Effector memory CD8-positive, alpha-beta T cell (primary cell): ENCODE measurements at places on chromosomes 2 and 18.
A peak's percentile ranks its signal among the peaks of the same experiment; 100 is the strongest.

GRCh38 chr2:54085069-54085468, 30.3 kb upstream of the ACYP2 start:
- no peaks in the 10 kb centered on the region for H3K36me3 ChIP-seq
- H3K27me3 ChIP-seq = no peaks in the 10 kb centered on the region
- peaks cover 4% of the 10 kb centered on the region for H3K4me1 ChIP-seq
- H3K4me3 ChIP-seq = no peak overlapping the region
- DNase-seq = no peak

GRCh38 chr2:210429403-210430137, 47.0 kb downstream of the LANCL1 start:
- no peaks in the 10 kb centered on the region for H3K27me3 ChIP-seq
- peaks cover 39% of the 10 kb centered on the region for H3K36me3 ChIP-seq
- no peak overlapping the region for H3K4me3 ChIP-seq
- no peak for DNase-seq
- no peaks in the 10 kb centered on the region for H3K4me1 ChIP-seq

DNA sequence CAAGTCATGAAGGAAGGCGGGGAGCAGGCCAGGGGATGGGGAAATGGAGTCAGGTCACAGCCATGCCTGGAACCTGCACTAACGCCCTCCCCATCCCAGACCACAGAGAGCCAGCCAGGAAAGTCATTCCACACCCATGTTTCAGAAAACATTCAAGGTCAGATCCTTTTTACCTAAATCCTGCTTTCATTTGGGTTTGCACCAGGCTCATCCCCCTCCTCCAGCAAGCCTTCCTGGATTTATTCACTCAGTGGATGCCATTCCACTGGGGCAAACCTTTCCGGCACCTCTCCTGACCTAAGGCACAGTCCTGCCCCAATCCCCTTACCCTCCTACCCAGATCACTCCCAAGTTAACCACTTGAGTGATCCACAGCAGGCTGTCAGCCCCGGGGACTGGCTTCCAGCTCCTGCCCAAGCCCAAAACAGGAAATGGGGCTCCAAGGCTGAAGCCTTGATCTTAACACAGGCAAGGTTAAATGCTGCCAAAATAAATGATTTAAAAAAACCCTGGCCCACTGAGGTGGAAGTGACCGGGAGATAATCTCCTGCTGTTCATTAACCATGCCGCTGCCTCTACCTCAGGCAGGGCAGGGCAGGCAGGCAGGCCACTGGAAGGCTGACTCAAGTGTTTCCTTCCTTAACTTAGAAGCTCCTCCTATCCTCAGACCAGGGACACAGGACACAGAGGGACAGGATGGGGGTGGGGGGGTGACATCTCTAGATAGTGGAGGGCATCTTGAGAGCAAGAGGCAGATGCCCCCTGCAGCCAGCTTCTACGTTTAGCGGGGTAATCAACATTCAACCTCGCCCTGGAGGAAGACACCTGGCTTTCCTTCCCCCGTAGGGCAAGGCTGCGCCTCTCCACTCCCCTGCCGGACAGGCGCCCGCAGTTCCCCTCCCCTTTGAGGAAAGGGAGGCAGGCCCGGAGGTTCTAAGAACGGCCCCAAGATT, 1.4 kb downstream of the RAB11FIP5 start:
- H3K27me3 ChIP-seq = no peaks in the 10 kb centered on the region
- no peak for DNase-seq
- H3K27ac ChIP-seq = peak overlapping the region; percentile 22
- H3K4me3 ChIP-seq = peak overlapping the region; percentile 85
- peaks cover 38% of the 10 kb centered on the region for H3K4me1 ChIP-seq
- H3K36me3 ChIP-seq = peaks cover 16% of the 10 kb centered on the region

DNA sequence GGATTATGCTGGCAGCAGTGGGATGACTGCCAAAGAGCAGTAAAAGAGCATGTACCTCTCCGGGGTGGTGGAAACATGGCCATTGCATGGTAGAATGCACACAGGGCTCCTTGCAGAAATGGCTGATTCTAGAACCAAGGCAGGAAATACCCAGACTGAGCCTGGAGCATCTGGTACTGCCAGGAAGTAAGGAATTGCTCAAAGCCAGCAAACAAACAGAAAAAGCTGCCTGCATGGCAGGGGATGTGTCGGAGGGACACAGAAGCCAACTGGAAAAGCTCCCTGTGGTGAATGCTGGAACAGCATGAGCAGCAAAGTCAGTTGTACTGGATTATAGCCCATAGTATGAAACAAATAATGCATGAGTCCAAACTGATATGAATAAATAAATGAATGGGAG, 78.0 kb upstream of the NFATC1 start:
- no peaks in the 10 kb centered on the region for H3K27me3 ChIP-seq
- peaks cover 24% of the 10 kb centered on the region for H3K4me1 ChIP-seq
- peak overlapping the region; percentile 91 for H3K27ac ChIP-seq
- H3K4me3 ChIP-seq = peak overlapping the region; percentile 67
- no peak for DNase-seq

GRCh38 chr2:53562407-53562806, 205.2 kb upstream of the CHAC2 start:
- H3K27me3 ChIP-seq = peaks cover 8% of the 10 kb centered on the region
- no peaks in the 10 kb centered on the region for H3K4me1 ChIP-seq
- DNase-seq = no peak
- H3K4me3 ChIP-seq = no peak overlapping the region
- no peaks in the 10 kb centered on the region for H3K36me3 ChIP-seq

GRCh38 chr18:79577451-79578395, 101.9 kb upstream of the CTDP1 start:
- no peak overlapping the region for H3K4me3 ChIP-seq
- peaks cover 3% of the 10 kb centered on the region for H3K36me3 ChIP-seq
- H3K4me1 ChIP-seq = no peaks in the 10 kb centered on the region
- H3K27ac ChIP-seq = no peak overlapping the region
- H3K27me3 ChIP-seq = no peaks in the 10 kb centered on the region
- DNase-seq = no peak

- H3K27ac ChIP-seq = no peak overlapping the region
- peaks cover 3% of the 10 kb centered on the region for H3K27me3 ChIP-seq
- no peak for DNase-seq
These were observed 175.0 kb downstream of the FMNL2 start for GRCh38 chr2:152509772-152510491.

DNA sequence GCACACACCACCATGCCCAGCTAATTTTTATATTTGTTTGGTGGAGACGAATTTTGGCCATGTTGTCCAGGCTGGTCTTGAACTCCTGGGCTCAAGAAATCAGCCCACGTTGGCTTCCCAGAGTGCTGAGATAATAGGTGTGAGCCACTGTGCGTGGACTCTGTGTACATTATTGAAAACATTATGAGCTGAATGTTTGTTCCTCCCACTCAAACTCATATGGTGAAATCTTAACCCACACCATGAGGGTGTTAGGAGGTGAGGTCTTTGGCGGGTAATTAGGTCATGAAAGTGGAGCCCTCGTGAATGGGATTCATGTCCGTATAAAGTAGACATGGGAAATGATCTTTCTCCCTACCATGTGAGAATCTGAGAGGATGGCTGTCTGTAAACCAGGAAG, 83.6 kb downstream of the SPTBN1 start:
- DNase-seq = no peak
- H3K4me1 ChIP-seq = no peaks in the 10 kb centered on the region
- H3K27ac ChIP-seq = no peak overlapping the region
- no peak overlapping the region for H3K4me3 ChIP-seq
- H3K27me3 ChIP-seq = no peaks in the 10 kb centered on the region

- H3K27me3 ChIP-seq = peaks cover 78% of the 10 kb centered on the region
- H3K4me1 ChIP-seq = peaks cover 12% of the 10 kb centered on the region
- no peak for DNase-seq
- peak overlapping the region; percentile 21 for H3K4me3 ChIP-seq
- H3K27ac ChIP-seq = no peak overlapping the region
- H3K36me3 ChIP-seq = no peaks in the 10 kb centered on the region
These were observed 9.6 kb downstream of the RAX start for GRCh38 chr18:59263661-59264060.

DNA sequence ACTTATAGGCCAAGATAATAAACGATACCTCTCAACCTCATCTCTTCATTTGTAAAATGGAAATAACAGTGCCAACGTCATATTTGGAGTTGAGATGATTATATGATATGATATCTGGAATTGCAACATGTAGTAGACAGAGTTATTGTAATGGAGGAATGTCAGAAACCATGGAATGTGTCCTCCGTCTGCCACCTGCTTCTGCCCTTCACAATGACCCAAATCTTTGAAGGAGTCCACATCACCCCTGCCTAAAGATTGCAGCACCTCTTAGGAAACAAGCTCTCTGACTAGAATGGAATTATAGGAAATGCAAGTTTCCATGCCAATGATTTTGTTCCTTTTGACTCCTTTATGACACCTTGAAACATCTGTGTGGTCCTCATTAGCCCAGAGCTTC, 14.9 kb downstream of the NR4A2 start:
- peaks cover 21% of the 10 kb centered on the region for H3K36me3 ChIP-seq
- no peak overlapping the region for H3K4me3 ChIP-seq
- H3K27ac ChIP-seq = no peak overlapping the region
- DNase-seq = no peak

DNA sequence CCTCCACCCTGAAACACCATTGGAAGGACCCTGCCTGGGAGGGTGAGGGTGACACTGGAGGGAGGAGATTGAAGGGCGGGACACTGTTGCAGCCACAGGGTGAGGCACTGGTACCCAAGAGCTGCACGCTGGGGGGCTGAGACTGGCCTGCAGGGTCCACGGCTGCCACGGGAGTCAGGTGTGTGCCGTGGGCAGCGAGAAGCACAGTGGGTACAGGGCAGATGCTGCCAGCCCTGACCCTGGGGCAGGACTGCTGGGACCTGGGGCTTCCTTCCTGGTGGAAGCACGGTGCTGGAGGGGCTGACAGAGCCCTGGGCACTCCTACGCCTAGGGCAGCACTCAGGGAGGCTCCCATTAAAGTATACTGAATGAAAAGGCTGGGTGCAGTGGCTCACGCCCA, 16.6 kb downstream of the CYS1 start:
- peaks cover 20% of the 10 kb centered on the region for H3K27me3 ChIP-seq
- H3K4me1 ChIP-seq = peaks cover 7% of the 10 kb centered on the region
- H3K4me3 ChIP-seq = no peak overlapping the region
- DNase-seq = no peak
- no peak overlapping the region for H3K27ac ChIP-seq

GRCh38 chr2:1301056-1301455, 112.2 kb upstream of the TPO start:
- no peaks in the 10 kb centered on the region for H3K36me3 ChIP-seq
- H3K27ac ChIP-seq = no peak overlapping the region
- H3K4me1 ChIP-seq = no peaks in the 10 kb centered on the region
- peaks cover under 1% of the 10 kb centered on the region for H3K27me3 ChIP-seq
- H3K4me3 ChIP-seq = no peak overlapping the region

DNA sequence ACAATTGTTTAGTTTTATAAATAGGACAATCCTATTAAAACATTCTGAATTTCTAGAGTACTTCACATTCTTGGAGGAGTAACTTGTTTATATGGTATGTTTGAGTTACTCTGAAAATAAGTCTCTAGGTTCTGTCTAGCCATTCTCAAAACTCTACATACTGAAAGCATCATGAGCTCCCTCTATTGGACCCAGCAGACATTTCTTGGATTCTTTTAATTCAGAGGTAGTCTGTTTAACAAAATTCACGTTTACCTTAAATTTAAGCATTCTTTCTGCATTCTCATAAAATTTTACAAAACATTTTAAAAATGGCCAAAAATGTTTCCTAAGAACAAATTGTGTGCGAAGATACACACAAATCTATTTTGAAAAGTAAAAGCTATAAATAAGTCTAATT, 15.3 kb downstream of the SP9 start:
- H3K27ac ChIP-seq = no peak overlapping the region
- no peak for DNase-seq
- peaks cover 4% of the 10 kb centered on the region for H3K27me3 ChIP-seq

DNA sequence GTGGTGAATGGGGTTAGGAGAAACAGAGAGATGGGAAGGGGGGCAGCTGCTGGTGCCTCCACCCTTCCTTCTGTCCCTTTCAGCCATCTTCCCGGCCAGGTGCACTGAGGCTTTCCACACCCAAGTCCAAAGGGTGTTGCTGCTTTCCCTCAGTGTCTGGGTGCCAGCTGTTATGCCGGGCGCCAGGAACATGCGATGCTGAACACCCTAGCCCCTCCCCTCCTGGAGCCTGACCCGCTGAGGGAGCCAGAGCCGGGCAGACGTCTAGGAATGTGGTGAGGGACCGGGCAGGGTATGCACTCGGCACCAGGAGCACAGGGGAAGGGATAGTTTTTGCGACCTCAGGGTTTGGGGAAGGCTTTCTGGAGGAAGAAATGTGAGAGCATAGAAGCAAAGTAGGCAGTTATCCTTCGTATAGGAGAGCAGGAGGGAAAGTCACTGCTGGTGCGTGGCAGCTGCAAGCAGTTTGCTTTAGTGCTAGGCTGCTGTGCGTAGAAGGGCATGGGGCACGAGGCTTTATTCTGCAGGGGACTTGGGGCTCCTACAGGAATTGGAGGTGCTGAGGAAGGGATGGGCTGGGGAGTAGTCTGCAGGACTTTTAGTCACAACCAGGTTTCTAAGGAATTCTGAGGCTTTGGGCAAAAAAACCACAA, 147.7 kb downstream of the TSN start:
- H3K27ac ChIP-seq = no peak overlapping the region
- DNase-seq = no peak
- H3K4me3 ChIP-seq = peak overlapping the region; percentile 32
- peaks cover 36% of the 10 kb centered on the region for H3K27me3 ChIP-seq
- no peaks in the 10 kb centered on the region for H3K36me3 ChIP-seq

GRCh38 chr2:218329027-218329825, 27.4 kb upstream of the CATIP start:
- DNase-seq = no peak
- peaks cover under 1% of the 10 kb centered on the region for H3K27me3 ChIP-seq
- H3K4me3 ChIP-seq = no peak overlapping the region

GRCh38 chr18:21242780-21243401, 859 bp downstream of the GREB1L start:
- H3K4me1 ChIP-seq = peaks cover 4% of the 10 kb centered on the region
- peaks cover 68% of the 10 kb centered on the region for H3K27me3 ChIP-seq
- peak overlapping the region; percentile 9 for H3K27ac ChIP-seq
- H3K36me3 ChIP-seq = peaks cover 3% of the 10 kb centered on the region
- H3K4me3 ChIP-seq = peak overlapping the region; percentile 63

- H3K4me3 ChIP-seq = no peak overlapping the region
- no peaks in the 10 kb centered on the region for H3K36me3 ChIP-seq
- H3K27ac ChIP-seq = no peak overlapping the region
- H3K27me3 ChIP-seq = peaks cover 23% of the 10 kb centered on the region
These were observed 47.8 kb upstream of the RHOB start for GRCh38 chr2:20398956-20399567.

DNA sequence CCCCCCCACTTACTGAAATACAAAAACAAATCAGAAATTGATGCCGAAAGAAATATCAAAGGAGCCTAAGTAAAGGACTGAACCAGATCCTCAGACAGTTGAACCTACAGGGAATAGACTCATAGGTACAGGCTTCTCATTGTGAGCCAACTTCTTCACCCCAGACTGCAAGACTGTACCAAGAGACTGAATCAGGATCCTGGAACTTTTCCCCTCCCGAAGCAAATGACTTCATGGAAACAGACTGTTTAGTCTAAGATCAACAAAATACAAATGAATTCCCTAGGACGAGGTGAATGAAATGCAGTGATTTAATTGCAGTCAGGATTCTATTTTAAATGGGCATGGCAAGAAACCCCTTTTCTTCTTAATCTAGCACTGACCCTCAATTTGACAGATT, 53.6 kb upstream of the RNF152 start:
- no peak for DNase-seq
